ENCODE measurements at places on chromosomes 3 and 15.

DNA sequence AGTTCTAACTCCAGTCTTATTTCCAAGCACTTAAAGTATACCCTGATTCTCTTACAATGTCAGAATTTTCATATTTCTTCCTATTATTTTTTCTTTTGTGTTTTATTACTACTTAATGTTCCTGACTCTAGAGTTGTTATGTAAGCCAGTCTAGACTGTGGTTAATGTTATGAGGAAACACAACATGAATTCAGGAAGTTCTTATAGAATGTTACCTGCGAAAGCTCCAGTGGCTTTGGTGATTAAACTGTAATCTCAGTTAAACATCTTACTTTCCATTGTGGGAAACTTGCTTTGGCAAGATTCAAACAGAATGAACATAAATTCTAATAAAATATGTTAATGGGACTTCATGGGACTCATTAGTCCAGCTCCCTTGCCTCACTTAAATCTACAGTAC lies 36.6 kb upstream of the CHL1 start:
- no peak for DNase-seq

DNA sequence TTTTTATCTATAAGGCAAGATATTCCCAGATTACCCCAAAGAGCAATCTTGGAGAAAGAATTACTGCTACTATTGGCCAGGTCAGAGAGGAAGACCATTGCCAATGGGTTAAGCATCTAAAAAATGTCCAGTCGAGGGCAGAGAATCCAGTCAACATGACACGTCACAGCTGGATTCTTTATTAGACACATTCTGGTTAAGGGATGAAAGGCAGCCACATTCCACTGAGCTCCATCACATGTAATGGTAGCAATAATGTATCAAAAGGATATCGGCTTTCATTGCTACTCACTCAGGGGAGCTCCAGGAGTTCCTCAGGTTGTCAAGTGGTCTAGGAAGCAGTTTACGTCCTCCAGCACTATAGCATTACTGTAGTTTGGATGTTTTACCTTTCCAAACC lies 421.1 kb downstream of the PLOD2 start:
- no peak for DNase-seq

GRCh38 chr15:94100863-94101262 lies 130.5 kb upstream of the MCTP2 start:
- DNase-seq, result no peak

DNA sequence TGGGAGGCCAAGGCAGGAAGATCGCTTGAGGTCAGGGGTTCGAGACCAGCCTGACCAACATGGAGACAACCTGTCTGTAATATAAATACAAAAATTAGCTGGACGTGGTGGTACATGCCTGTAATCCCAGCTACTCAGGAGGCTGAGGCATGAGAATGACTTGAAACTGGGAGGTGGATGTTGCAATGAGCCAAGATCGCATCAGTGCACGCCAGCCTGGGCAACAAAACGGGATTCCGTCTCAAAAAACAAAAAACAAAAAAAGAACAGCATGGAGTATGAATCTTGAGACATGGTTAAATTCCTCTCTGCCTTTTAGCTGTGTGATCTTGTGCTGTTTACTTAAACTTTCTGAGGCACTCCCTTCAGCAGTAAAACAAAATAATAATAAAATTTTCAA lies 244.9 kb downstream of the FGF12 start:
- DNase-seq, result no peak

DNA sequence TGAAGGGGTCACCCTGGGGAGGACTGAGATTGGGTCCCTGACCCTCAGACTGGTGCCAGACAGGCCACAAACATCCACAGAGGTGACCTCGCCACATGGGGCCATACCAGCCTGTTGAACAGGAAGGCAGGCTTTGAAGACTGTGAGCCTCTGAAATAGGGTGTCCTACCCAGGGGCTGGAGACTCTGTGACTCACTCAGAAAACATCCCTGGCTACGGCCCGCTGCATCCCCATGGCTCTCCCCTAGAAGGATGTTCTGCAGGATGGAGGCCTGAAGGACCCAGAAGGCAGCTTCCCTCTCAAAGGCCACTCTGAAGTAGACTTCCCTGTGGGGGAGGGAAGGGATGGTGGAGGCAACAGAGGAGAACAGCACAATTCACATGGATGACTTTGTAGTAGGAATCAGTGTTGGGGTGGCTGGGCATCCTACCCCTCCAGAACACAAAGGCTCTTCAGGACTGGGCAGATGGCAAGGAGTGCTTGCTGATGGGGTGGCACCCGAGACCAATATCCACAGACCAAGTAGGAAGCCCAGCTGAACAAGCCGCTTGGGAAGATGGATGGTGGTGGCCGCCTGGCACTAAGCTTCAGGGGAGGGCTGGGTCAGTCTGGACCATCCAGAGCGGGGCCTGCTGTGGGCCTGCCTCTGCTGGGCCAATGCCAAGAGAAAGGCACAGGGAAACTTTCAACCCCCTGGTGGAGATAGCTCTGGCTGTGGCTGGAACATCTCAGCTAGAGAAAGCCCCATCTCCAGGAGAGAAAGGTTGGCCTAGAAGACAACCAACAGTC lies 37.6 kb upstream of the DUSP7 start:
- DNase-seq, result peak; percentile 12

- DNase-seq, result no peak
These were observed 758.1 kb downstream of the NAALADL2 start for GRCh38 chr3:175617247-175617646.

DNA sequence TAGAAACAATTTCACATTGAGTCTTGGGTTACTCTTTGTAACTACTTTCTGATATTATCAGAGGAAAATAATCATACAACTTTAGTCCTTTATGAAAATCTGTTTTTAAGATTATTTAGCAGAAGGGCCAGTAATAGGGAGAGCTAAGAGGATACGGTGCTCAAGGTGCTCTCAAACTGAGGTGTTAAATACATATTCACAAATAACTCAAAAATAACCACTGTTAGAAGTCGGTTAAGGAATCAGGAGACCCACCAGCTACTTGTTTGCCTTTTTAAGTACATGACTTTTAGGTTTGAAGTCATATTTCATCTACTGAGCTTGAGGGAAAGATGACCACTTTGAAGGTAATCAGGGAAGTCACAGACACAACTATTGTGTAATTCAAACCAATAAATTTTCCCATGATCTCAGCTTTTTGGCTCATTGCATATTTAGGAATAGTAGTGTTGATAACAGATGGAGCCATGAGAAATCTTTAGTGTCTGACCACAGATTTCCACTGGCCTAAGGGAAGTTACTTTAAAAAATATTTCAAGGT lies 1.4 kb upstream of the RSRC1 start:
- no peak for DNase-seq

DNA sequence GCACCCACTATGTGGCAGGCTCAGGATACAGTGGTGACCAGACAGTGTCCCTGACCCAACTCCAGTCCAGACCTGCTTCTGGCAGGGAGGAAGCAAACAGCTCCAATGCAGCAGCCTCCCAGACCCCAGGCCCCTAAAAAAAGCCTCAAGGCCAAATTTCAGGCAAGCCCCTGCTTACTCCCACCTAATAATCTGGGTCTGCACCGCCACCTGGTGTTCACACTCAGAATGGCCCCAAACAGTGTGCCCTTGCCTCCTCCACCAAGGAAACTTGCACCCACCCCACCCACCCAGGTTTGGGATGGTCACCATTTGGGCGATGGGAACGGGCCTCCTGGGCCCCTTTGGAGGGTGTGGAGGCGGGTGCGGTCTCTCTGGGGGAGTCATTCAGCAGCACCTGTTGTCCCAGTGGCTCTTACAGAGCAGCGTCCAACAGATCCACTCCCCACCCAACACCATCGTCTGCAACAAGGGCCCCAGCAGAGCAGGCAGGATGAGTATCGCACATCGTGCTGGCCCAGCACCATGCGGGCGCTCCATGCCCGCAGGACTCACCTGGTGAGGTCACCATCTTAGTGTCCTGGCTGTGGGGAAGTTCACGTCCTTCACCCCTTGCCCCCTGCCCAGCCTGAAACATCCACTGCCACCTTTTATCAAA lies 17.3 kb downstream of the C3orf18 start:
- DNase-seq, result peak; percentile 65

GRCh38 chr15:29538044-29538443 lies 268.4 kb upstream of the NSMCE3 start:
- DNase-seq, result no peak

DNA sequence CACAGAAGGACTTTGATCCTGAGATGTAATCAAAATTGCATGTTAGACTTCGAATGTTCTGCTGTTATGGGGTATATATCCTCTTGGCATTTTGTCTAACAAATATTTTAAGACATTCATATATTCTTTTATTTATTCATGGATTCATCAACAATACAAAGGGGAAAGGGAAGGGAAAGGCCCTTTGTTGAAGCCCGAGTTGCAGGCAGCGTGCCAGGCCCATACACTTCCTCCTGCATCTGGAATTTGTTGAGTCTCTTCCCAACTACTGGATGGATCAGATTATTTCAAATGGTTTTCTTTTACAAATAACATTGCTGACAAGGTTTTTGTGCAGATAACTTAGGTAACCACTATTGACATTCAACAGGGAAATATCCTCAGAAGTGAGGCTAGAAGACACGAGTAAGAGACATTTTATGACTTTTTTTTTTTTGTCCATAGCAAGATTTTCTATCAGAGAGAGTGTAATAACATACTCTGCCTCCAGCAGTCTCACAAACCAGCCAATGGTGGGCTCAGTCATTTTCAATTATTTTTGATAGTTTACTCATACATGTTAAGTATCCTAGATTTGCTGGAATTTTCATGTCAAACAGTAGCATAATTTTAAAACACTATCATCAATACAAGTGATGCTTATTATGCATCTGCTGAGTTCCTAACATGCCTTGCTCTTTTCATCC lies 94.3 kb downstream of the RPL39L start:
- peak; percentile 72 for DNase-seq

DNA sequence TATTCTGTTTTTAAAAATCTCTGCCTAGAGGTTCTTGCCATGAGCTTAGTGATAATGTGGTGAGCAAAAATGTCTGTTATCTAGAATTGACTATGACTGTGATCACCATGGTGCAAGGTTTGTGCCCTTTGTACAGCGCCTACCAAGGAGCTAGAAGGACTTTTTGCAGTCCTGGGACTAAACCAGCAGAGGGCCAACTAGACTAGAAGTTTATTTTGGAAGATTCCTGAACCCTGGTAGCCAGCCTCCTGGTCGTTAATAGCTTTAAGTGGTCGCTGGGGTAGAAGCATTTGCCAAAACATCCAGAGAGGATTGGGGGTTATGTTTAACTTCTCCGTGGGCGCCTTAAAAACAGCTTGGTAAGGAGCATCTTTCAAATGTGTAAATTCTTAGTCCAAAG lies 7.8 kb downstream of the SCG5 start:
- DNase-seq, result no peak

GRCh38 chr3:23202921-23203707 lies at the start of gene UBE2E2:
Gene UBE2E2 (plus strand): TSS chr3:23203327.
- DNase-seq, result peak; percentile 77

GRCh38 chr15:38071211-38071972 lies 137.0 kb downstream of the TMCO5A start:
- no peak for DNase-seq

- DNase-seq, result peak; percentile 20
These were observed 121.4 kb upstream of the PHLDB2 start for GRCh38 chr3:111737706-111738086.

DNA sequence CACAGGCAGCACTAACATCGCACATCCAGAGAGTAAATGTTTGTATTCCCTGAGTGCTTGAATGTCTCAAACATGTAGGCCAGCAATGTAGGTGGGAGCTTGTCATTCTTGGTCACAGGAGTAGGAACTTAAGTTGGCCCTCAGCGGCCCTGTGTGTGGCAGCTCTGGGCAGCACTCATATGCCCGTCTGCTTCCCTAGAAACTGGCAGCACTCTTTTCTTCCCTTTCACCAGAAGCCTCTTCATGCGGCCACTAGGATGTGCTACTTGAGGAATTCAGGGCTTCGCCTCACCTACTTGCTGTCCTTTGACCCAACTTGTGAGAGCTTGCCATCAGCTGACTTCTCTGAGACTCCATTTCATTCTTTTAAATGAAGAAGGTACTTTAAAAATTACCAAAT lies 69.5 kb downstream of the TIPARP start:
- no peak for DNase-seq

- no peak for DNase-seq
These were observed 341.8 kb upstream of the SATB1 start for GRCh38 chr3:18766974-18767373.

DNA sequence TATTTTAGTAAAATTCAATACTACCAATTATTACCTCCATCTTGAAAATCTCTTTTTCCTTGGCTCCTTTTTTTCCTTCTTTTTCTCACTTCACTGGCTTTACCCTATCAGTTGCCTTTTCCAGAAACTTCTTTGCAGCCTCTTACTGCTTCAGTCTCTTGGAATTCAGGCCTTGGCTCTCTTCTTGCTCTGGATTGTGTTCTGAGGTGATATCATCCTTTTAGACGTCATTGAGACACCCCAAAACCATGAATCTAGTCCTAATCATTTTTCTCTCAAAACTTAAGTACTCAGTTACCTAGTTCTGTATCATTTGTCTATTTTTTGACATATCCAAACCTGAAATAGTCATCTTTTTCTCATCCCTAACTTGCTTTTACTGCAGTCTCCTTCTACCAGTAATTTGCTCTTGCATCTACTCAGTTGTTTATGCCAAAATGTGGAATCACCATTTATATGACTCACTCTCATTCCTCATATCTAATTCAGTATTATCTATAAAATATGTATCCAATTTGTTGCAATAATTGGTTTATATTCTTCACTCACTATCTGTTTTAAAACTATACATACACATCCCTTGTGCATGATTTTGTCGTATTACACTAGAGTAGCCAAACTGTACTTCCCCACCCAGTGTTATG lies 703.2 kb upstream of the CCDC54 start:
- no peak for DNase-seq

DNA sequence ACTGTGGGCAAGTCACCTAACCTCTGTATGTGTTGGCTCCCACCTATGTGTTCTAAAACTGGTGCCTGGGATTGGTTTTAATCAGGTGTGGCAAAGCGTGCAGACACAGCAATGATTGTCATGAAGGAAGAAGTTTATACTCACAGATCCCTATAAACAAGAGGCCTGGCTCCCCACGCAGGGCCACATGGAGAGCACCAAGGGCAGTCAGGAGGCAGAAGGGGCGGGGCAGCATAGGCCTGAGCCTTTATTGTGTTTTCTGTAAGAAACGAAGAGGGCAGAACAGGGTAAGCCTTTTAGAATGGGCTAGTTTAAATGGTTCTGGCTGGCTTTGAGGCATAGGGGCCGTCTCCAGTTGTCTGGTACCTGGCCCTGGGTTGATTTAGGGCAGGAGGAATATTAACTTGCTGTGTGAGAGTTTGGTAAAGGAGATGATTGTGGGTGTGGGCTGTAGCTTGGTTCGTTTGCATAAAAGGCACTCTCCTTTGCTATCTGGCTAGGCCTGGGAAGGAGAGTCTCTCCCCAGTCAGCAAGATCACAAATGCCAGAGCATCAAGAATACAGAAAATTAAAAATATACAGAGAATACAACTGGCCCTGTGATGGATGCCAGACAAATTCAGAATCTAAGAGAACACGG lies 2.2 kb upstream of the FBXW12 start:
- no peak for DNase-seq

- DNase-seq, result no peak
These were observed 231.3 kb upstream of the SATB1 start for GRCh38 chr3:18656410-18656809.

Data from mucosa of descending colon (tissue), 3 donors.